ENCODE measurements at places on chromosomes 3 and 15.

DNA sequence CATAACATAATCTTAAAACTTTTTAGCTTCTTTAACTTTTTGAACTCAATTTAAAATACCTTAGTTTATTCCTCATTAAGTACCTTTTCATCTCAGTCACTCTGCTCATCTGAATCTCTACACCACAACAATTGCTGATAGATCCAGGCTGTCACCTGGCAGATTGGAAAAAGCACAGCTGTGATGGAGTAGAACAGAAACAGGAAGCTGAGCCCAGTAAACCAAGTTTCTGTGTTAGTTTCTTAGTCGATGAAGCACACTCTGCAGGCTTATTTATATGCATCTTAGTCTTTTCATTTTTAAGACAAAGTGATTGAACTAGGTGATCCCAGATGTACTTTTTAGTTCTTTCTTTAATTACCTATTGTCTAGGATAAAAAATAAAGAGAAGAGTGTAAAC is 1398.0 kb upstream of the ALCAM start:
- DNase-seq: no peak

DNA sequence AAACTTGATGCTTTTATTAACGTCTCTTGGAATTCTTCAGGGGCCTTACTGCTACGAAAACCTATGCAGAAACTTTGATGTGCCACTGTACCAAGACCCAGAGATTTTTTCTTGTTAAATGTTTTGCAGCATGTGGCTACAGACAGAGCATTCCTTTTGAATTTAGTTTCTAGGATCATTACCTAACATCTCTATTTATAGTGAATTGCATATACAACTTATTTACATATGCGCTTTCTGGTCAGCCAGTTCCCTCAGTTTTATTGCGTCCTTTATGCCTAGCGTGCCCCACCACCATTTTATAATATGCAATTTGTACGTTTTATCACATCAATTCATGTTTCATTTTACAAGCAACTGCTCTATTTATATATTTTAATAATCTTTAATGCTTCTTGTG is 46.2 kb upstream of the AGTR1 start:
- no peak for DNase-seq

DNA sequence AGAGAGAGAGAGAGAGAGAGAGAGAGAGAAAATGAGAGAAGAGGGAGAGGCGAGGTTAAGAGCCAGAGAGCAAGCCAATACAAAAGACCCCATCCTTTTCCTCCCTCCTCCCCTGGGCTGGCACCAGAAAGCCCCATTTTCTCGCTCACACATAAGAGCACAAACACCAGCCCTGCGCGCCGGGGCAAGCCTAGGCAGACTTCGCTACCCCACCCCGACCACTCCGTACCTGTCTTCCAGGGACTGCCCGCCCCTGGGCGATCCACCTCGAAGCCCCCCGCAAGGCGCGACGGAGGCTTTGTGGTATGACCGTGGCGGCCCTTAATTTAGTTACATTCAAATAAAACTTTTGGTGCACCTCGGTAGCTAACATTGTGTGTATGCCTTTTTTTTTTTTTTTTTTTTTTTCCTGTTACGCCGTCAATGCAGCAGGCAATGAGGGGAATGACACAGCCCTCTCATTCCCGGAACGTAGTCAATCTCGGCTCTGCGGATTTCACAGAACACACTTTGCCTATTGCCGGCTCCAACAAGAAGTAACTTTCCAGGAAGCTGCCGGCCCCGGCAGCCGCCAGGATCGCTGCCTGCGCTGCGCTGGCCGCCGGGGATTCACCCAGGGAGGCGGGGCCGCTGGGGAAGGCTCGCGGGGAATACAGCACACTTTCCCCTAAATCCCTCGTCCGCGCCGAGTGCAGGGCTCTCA is 7.7 kb downstream of the BCL6 start:
- no peak for DNase-seq

GRCh38 chr15:93730724-93731123 is 500.6 kb upstream of the MCTP2 start:
- no peak for DNase-seq
